ENCODE measurements at places on chromosomes 16 and 17.

DNA sequence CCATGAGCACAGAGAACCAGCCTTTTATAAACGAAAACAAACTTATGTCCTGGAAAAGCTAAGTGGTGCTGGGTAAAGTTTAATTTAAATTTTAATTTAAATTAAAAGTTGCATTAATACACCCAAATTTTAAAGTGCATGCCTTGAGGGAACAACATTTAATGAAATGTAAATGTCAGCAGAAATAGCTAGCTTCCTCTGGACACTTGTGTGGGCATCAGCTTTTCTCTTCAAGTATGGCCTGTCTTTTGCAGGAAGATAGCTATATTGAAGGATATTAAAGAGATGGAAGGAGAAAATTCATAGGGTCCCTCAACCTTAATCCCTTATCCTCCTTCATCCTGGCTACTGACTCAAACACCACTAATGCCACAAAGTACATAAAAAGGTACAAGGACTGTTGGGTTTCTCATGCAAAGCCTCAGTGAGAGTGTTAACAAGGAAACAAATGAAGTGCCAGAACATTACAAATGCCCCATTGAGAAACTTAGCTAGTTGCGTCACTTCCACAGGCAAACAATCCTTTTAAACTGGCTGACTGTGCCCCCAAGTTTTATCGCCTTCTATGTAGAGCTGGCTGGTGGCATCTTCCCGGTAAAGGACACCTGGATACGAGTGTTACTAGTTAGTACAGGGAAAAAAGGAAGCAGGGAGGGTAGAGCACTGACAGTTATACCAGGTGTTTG, 14.1 kb downstream of the PHF12 start:
- DNase-seq: no peak

- no peak for DNase-seq
Measured at GRCh38 chr17:65545705-65546523, 15.5 kb downstream of the AXIN2 start.

DNA sequence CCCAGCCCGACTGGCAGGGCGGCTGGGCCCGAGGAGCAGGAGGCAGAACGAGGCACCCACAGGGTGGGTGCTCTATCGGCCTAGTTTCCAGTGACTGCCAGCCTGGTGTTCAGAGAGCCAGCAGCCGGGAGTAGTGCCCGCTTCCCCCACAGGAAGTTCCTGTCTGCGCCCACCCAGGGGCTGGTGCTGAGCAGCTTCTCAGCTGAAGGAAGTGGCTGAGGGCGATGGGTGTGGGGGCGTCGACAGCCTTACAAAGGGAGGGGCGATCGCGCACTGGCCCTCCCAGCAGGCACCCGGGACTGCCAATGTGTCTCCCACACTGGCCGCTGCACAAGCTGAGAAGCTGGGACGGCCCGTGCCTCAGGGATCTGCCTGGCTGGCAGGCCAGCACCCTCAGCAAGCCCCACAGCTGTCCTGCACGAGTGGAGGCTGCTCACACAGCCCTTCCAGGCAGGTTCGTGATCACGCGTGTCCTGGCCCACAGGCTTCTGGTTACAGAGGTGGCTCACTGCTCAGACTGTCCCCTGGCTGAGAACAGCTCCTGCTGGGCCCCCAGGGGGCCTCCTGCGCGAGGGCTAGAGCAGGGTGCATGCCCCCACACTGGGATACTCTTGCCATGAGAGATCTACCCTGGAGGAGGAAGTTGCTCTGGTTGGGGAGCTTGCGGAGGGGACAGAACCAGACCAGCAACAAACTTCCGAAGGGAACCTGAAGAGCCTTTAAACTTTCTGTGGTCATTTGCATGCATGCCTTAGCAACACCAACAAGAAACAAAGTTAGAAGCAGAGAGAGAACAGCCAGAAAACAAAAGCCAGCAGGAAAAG, 2.5 kb downstream of the RNF166 start:
- DNase-seq: no peak

DNA sequence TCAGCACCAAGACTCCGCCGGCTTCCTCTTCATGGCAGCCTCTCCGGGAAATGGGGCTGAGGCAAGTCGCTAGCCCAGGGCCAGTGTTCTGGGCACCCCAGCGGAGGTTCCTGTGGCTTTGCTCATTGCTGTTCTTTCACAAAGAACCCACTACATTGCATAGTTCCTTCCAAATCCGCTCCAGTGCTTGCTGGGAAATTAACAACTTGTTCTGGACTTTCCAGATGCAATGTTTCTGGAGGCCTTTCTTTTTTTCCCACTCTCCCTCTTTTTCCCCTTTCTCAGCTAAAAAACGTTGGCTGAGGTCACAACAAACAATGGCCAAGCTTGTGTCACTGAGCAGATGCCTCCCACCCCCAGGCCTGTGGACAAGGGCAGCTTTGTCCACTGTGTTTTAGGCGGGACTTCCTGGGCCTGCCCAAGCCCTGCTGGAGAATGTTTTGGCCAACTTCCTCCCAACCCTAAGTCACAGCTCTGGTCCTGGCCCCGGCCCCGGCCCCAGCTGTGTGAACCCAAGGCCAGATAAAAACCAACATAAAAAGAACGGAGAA, 131.5 kb upstream of the RCVRN start:
- DNase-seq: no peak

GRCh38 chr17:69630056-69630635, 215.6 kb downstream of the MAP2K6 start:
- no peak for DNase-seq

- DNase-seq: no peak
Measured at GRCh38 chr16:85539084-85539483, 74.0 kb upstream of the GSE1 start.

GRCh38 chr16:67445441-67445912, 14.6 kb downstream of the HSD11B2 start:
- no peak for DNase-seq

- no peak for DNase-seq
Measured at GRCh38 chr17:64039106-64039400, 18.6 kb upstream of the ICAM2 start.

GRCh38 chr17:77506371-77506991, 365.7 kb downstream of the SEC14L1 start:
- no peak for DNase-seq

GRCh38 chr17:48878920-48879898, 13.4 kb upstream of the ATP5MC1 start:
- peak; percentile 89 for DNase-seq

- no peak for DNase-seq
Measured at GRCh38 chr16:15925631-15926030, 23.8 kb upstream of the ABCC1 start.
